ENCODE measurements at places on chromosomes 12 and 14. TPM values are rescaled to one million over a fixed set of nuclear protein-coding genes. Genes with fewer than 3 reads are reported as not detected.
A peak's percentile ranks its signal among the peaks of the same experiment; 100 is the strongest.

Gene GPRC5D
- not detected for polyA plus RNA-seq

Gene MEG3
- 13.4 TPM for polyA plus RNA-seq

Gene CATSPERB
- polyA plus RNA-seq: 1.6 TPM

Gene MLF2
- 183 TPM for polyA plus RNA-seq

Gene GLIPR1
- 4.6 TPM for polyA plus RNA-seq

Gene OR6C2
- not detected for polyA plus RNA-seq

- peak; percentile 88 for DNase-seq
Observed at GRCh38 chr12:53659011-53659551, 16.8 kb downstream of the ATP5MC2 start.

DNA sequence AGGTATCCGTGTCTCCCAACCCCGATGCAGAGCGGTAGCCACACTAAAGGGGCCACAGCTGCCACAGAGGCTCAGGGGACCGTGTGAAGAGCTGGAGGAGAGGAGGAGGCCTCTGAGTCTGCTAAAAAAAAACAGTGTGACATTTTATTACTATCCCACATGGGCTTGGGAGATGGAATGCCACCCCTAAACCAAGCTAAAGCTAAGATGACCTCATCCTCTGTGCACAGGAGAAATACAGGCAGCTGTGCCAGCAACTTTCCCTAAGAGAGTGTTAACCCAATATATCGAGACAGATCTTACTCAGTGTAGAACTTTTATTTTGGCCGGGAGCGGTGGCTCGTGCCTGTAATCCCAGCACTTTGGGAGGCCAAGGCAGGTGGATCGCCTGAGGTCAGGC is 18.0 kb downstream of the BCL2L14 start:
- DNase-seq: no peak

DNA sequence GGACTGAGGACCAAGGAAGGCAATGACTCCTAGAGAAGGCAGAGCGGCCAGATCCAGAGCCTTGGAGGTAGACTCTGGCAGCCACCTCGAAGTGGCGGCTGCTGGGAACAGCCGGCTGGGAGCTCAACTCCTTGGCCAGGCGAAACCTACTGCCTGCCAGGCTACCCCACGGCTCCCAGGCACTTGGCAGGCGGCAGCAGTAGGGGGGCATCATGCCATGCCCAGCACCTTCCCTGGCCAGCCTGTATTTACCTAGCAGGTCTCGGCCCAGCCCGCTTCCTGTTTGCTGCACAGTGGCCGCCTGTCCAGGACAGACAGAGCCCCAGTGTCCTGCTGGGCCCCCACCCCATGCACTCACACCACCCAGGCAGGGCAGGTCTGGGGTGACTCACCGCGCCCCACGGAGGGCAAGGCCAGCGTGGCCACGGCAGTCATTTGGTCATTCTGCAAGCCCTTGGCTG is 10.2 kb downstream of the TRPV4 start:
- DNase-seq: peak; percentile 78

- no peak for DNase-seq
Observed at GRCh38 chr12:49925433-49926204, 21.9 kb upstream of the FAIM2 start.

GRCh38 chr14:68226523-68226922 is 406.9 kb downstream of the RAD51B start:
- DNase-seq: no peak

DNA sequence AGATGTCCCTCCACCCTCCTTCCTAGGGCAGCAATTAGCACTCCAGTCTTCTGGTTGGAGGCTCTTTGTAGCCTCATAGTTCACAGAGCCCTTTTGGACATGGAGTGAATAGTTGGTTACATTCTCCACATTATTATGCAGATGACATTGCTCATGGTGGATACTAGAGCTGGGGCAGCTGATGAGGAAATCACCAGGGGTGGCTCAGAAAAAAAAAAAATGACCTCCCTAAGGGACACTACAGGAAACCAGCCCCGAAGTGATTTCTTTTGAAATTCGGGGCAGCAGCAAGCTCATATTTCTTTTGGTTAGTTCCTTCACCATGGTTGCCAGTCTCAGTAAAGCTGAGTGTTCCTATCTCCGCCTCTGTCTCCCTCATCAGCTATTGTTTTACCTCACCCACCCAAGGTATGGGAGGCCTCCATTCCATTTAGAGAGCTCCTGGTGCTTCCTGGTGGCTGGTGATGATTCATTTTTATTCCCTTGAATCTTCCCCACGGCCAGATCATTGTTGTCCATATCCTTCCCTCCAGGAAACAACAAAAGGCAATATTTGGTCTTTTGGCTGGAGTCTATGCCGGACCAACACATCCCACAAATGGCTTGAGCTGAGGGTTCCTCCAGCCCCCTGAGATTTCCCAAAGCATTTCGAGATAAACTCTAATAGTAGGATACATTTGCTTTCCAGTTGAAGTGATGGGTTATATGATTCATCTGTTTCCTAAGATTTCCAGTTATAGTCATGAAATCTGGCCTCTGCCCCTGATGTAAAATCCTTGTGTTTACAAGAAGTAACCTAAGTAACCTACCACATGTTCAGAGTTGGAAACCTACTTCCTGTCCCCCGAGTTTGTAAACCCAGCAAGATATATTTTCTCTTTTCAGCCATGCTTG is 56.2 kb upstream of the NID2 start:
- DNase-seq: peak; percentile 41

GRCh38 chr12:97537501-97537900 is 74.9 kb downstream of the RMST start:
- no peak for DNase-seq

DNA sequence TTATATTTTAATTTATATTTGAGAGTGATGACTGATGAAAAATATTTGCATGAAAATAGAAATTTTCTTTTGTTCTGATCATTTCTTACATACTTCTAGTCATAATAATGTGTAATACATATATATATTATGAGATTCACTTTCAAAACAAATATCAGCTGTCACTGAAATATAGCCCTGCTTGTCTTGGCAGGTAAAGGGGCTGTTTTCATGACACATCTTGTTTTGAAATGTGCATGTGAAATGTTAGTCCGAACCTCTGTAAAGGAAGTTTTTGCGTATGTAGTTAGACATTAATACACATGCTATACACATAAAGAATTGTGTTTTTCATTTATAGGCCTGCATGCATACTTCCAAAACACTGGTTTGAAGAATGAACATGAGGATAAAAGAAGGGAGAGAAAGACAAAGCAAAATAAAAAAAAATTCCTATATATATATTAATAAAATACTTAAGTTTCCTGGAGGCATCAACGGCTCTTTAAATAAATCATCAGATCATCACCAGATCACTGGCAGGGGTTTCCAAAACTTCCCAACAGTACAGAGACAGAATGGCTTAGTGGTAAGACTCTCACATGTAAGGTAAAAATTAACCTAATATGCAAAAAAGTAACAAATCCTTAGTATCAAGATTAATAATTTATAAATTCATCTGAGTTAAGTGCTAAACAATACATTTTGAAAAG is 60.1 kb downstream of the SEL1L start:
- DNase-seq: no peak

DNA sequence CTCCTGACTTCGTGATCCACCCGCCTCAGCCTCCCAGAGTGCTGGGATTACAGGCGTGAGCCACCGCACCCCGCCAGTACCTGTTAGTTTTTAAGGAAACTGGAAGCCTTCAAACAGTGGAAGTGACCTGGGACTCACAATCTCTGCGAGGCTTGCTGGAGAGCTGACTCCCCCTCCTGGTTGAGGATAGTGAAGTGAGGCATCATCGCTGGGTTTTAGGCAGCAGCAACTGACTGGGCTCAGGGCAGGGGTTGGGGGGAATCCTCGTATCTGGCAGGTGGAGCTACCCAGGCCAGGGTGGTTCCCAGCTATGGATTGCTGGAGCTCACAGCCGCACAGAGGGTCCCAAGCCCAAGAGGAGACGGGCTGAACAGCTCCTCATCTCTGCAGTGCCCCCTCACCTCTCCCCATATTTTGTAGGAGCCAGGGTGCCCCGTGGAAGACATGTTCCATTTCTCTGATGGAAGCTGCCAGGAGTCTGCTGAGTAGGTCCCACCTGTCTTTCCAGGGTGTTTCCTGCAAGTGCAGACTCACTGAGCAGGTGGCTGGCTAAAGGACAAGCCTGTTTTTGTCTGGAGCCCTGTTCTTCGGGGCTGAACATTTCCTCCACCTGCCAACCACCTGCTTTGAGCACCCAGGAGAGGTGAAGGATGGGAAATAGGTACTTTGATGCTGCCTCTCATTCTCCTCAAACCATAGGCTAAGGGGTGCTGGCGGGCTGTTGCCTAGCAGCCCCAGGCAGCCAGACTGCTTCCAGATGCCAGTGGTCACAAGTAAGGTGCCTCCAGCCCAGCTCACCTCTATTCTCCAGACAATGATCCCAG is 3.1 kb downstream of the AVIL start:
- no peak for DNase-seq

GRCh38 chr12:1925684-1926006 is 7.2 kb upstream of the CACNA2D4 start:
- peak; percentile 11 for DNase-seq

GRCh38 chr12:119642986-119643385 is 24.9 kb upstream of the PRKAB1 start:
- DNase-seq: no peak

- DNase-seq: no peak
Observed at GRCh38 chr14:53538316-53538881, 385.3 kb upstream of the DDHD1 start.

DNA sequence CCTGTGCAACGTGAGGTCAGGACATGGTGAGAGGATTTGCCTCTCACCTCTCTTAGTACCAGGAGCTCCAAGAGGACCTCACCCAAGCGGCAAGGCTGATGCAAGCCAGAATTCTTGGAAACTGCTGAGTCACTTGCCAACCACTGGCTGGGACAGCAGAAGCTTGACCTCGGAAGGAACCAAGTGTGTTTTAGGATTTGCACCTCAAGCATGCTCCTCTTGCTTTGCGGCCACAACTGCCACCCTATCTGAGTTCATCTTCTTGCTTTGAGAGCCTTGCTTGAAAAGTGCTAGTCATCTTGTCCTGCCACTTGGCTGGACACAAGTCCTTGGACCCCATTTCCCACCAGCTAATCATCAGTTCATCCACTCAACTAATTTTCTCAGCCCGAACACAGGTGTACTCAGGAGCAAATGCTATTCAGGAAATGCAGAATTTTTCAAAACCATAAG is 195.8 kb downstream of the SLC25A21 start:
- peak; percentile 30 for DNase-seq

GRCh38 chr14:24398293-24398652 is 530 bp upstream of the NYNRIN start:
- DNase-seq: no peak

- peak; percentile 71 for DNase-seq
Observed at GRCh38 chr14:105472486-105472991, 2.1 kb upstream of the CRIP2 start.

DNA sequence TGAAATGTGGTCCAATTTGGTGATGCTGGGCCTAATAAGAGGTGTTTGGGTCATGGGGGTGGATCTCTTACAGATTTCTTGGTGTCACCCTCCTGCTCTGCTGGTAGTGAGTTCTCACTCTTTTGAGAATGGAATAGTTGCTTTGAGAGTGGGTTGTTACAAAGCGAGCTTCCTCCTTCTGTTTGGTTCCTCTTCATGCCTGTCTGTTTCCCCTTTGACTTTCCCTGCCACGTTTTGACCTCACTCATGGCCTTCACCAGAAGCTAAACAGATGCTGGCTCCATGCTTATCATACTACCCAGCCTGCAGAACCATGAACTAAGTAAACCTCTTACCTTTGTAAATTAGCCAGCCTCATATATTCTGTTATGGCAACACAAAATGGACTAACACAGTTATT is 57.7 kb upstream of the LDHB start:
- no peak for DNase-seq

DNA sequence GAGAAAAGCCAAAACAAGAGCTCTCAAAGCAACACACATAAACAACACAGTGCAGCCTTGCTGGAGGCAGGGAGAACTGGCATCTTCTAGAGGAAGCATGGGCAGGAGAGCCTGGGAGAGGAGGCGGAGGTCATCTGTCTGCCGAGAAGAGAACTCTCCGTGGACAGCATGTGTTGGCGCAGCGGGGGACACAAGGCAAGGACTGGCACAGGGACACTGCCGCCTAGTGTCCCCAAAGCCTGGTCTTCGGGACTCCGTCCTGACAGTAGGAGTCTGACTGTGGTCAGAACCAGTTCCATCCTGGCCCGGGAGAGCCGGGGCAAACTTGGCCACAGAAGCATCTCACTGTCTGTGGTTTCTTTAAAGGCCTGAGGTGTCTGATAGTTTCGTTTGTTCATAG is 47.3 kb downstream of the KCNA1 start:
- DNase-seq: no peak

DNA sequence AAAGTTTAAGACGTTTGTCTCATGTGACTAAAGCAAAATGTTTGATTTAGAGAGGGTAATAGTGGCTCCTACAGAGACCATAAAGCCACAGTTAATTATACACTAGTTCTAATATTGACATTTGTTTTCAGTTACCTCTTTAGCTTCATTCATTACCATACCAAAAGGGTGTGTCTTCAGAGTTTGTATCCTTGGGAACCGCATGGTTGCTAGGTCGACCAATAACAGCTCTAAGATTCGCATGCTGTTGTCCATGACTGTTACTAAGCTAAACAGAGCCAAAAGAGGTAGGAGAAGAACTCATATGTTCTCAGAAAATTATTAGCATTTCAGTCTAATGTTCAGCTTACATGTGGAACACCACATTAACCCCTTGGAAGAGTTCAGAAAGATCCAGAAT is 36.2 kb upstream of the ETNK1 start:
- no peak for DNase-seq

DNA sequence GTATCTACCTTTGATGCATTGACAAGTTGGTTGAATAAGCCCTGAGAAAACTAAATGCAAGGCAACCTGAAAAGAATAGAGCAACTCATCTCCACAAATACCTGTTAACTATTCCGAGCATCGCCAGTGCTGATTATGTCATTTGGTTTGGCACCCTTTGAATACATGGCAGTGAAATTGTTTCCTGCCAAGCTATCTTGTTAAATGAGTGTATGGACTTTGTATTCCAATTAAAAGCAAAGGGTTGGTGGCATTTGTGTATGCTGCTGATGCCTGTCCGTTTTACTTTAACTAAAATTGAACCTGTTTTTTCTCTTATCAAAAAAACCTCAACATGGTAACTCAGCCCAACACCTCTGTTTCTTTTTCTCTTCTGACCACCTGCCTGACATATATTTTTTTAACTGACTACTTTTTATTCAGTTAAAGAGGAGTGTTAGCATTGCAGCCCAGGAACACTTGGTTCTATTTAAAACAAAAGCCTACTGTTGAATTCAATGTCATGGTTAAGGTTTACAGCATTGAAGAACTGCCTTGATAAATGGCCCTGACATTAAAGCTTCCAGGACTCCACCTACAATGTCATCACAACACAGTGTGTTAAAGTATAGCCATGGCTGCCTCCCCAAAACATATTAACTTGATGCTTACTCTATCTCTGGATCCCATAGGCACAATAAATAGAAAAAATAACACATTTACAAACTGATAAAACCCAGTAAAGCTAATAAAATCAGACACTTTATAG is 838.3 kb upstream of the NOVA1 start:
- DNase-seq: no peak

- no peak for DNase-seq
Observed at GRCh38 chr12:89783359-89784060, 74.9 kb upstream of the ATP2B1 start.

GRCh38 chr12:119222222-119222951 is 43.7 kb downstream of the HSPB8 start:
- DNase-seq: no peak
